ENCODE measurements at places on chromosomes 4 and X. TPM values are rescaled to one million over a fixed set of nuclear protein-coding genes. Genes with fewer than 3 reads are reported as not detected.

HMGN5 gene
- total RNA-seq: 3.2 TPM

KIAA1210 gene
- total RNA-seq: not detected

MAGEB2 gene
- not detected for total RNA-seq

HSFX3 gene
- not detected for total RNA-seq

SLBP gene
- total RNA-seq: 137 TPM

GPC4 gene
- total RNA-seq: not detected

NXF2B gene
- total RNA-seq: not detected

PJA1 gene
- total RNA-seq: 14.0 TPM

TMEM31 gene
- total RNA-seq: not detected

PTCHD1 gene
- not detected for total RNA-seq

MAGEC2 gene
- total RNA-seq: not detected

TRIM61 gene
- total RNA-seq: 1.1 TPM

TLL1 gene
- total RNA-seq: not detected

ZAR1 gene
- total RNA-seq: not detected

GPRASP1 gene
- 1.6 TPM for total RNA-seq

RAB33A gene
- total RNA-seq: 21.2 TPM

AFM gene
- not detected for total RNA-seq

CLDN2 gene
- total RNA-seq: not detected

ENOPH1 gene
- total RNA-seq: 32.7 TPM

ADGRA3 gene
- total RNA-seq: 3.2 TPM

SMIM10L2A gene
- total RNA-seq: 0.60 TPM

RTL5 gene
- total RNA-seq: 0.15 TPM

GAGE12H gene
- total RNA-seq: not detected

IKBKG gene
- total RNA-seq: 46.0 TPM

RUFY3 gene
- total RNA-seq: 28.6 TPM

TNIP3 gene
- 0.74 TPM for total RNA-seq

POLR2B gene
- 113 TPM for total RNA-seq

GLRB gene
- not detected for total RNA-seq

GIMD1 gene
- not detected for total RNA-seq

HELT gene
- total RNA-seq: not detected

GLOD5 gene
- total RNA-seq: not detected

ANK2 gene
- total RNA-seq: 0.42 TPM

F8A2 gene
- not detected for total RNA-seq

PNMA3 gene
- 1.4 TPM for total RNA-seq

L1CAM gene
- total RNA-seq: 2.1 TPM

GPR34 gene
- total RNA-seq: not detected

CDKL2 gene
- 0.74 TPM for total RNA-seq

TEX13C gene
- not detected for total RNA-seq

MUC7 gene
- total RNA-seq: not detected

ANAPC10 gene
- total RNA-seq: 25.4 TPM

BEX5 gene
- 1.5 TPM for total RNA-seq

PNMA6A gene
- 0.23 TPM for total RNA-seq

VCX3A gene
- not detected for total RNA-seq

GAB3 gene
- 5.5 TPM for total RNA-seq

TEX13B gene
- total RNA-seq: not detected

SPACA5 gene
- total RNA-seq: 0.32 TPM

SUPT20HL1 gene
- total RNA-seq: not detected

GLRA2 gene
- not detected for total RNA-seq

CXorf49 gene
- total RNA-seq: not detected

TRPC3 gene
- 0.94 TPM for total RNA-seq

FAM241A gene
- 1.5 TPM for total RNA-seq

TLR7 gene
- total RNA-seq: 0.19 TPM

HDX gene
- 2.0 TPM for total RNA-seq

SH3BGRL gene
- total RNA-seq: 79.8 TPM

MAGEA11 gene
- total RNA-seq: not detected

NLGN3 gene
- 0.98 TPM for total RNA-seq

APLN gene
- 0.25 TPM for total RNA-seq

H2AZ1 gene
- total RNA-seq: 554 TPM

LEF1 gene
- total RNA-seq: 386 TPM

HS3ST1 gene
- total RNA-seq: not detected
